ENCODE measurements at places on chromosomes 12 and 14.

DNA sequence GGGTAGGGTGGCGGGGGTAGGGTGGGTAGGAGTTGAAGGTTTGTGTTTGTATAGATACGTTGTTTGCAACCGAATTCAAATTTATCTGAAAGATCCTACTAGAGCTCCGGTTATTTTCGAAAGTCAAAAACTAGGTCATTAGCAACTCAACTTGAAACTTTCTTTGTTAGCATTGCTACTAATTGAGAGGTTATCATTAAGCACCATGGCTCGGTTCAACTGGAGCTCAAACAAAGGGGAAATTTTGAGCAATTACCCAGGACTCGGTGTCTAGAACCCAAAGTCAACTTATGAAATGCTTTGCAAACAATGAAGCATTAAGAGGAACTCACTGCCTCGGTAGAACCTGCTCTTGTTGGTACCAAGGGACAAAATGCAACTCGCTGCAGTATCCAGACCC lies 207.7 kb downstream of the BCAT1 start:
- DNase-seq = no peak

DNA sequence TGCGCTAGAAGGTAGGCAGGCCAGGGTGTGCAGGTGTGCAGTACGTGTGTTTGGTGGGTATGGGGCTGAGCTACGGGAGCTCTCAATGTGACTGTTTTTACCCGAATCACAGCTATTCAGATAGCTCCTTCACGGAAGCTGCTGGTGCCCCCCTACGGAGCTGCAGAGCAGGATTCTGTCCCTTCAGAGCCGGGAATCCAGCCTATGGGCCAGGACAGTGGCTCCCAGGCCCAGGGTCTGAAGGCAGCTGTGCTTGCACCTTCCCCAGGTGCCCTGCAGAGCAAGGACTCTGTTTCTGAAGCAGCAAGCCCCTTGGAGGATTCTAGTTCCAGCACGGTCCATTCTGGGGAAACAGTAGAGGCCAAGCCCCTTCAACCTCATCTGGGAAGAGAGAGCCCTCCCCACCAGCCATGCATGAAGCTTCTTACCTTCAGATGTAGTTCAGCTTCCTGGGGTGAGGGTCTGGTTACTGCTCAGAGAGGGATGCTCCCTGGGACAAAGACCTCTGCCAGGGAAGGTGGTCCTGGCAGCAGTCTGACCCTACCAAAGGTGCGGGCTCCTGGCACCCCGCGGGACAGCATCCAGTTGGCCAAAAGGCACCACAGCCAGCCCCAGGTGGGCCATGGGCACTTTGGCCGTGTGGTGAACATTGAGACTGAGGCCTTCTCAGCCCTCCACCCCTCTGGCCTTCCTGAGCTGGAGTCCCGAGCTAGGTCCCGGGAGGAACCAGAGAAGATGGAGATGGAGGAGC lies 29.1 kb downstream of the PLEKHH1 start:
- no peak for DNase-seq

DNA sequence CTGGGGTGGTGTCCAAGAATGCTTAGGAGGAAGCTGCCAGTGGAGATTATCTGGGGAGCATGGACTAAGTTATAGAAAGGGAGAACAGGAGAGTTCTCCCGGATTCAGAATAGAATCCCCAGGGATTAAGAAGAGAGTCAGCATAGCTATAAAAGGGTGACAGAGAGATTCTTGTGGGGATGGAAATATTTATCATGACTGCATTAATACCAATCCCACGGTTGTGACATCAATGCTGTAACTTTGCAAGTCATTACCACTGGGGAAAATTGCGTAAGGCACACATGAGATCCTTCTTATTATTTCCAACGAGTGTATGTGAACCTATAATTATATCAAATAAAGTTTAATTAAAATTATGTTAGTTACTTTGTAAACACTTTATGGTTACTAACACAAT lies 447.9 kb upstream of the TMEM132C start:
- no peak for DNase-seq

- no peak for DNase-seq
These were observed 6.7 kb upstream of the SLC41A2 start for GRCh38 chr12:104964856-104965205.

DNA sequence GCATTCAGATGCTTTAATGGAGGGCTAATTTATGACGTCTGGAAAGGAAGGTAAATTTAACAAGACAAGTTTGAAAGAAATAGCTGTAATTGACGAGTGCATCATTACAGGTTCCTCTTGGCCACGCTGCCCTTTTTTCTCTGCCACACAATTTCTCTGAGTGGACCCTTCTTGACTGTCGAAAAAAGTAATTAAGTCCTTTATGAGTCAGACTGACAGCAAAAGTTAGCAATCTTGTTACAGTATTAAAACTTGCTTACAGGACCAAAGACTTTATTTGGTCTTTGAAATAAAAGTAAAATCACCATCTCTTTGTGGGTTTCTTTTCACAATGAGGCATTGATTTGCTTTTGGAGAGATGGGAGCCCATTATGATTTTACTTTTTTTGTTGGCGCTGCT lies 42.6 kb downstream of the SAMD4A start:
- DNase-seq = no peak

- DNase-seq = peak; percentile 87
These were observed 14.9 kb upstream of the IFT81 start for GRCh38 chr12:110109037-110109836.

DNA sequence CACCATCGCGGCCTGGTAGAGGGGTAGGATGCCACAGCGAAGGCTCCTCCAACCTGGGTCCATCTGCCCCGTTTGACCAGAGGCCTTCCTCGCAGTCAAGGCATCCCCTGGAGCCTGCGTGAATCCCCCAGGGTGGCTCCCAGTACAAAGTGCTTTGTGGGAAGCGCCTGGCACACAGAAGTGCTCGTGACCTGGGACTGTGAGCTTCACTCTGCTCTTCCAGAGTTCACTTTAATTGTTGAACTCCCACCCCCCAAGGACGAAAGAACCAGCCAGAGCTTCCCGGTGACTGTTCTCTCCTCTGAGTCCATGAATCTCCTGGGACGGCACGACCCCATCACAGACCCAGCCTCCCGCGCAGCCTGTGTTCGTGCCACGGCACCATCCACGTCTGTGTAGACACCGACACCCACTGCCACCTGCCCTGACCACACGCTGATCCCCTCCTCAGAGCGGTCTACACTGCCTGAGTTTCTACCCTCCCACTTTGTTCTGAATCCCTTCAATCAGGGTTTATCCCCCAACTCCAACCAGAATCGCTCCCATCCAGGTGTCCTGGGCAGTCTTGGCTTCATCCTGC lies 15.9 kb downstream of the P2RX2 start:
- no peak for DNase-seq

DNA sequence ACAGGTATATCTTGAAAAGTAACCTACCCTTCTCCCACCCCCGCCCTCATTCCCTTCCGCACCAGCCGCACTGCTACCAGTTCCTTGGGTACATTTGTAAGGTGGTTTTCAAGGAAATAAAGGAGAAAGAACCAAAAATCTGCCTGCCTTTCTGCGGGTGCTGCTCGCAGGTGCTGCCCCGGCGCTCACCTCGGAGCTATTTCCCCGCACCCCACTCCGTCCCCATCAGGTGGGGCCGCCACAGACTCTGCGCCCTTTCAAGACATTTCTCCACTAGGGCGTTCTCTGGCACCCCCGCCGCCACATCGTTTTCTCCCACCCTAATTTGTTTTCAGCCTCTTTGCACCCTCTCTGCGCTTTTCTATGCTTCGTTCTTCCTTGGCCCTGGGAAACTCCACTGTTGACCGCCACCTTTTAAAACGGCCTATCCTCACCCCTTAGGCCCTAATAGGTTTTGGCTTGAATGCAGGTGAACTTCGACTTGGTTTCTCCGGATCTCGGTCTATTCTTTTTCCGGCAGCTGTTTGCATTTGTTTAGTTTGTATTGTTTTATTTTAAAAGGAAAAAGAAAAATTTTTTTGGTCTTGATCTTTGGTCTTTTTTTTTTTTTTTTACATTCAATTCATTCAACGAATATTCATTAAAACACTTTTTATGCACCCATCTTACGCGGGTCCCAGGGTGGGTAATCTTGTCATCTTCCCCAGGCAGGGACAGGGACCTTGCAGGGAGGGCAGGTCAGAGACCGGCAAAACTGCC lies 3.0 kb downstream of the VSX2 start:
- DNase-seq = no peak

- no peak for DNase-seq
These were observed 6.6 kb downstream of the OR9K2 start for GRCh38 chr12:55132816-55133215.

- DNase-seq = no peak
These were observed 102.6 kb downstream of the MED13L start for GRCh38 chr12:116174904-116175303.

- no peak for DNase-seq
These were observed 9.0 kb upstream of the CCER1 start for GRCh38 chr12:90963946-90964345.

Data from uterus (tissue), 4 donors.